A549 treated with Mapracorat at 1 μM for 4 hours (cell line): ENCODE measurements at places on chromosomes 1 and 21. TPM values are rescaled to one million over a fixed set of nuclear protein-coding genes. Genes with fewer than 3 reads are reported as not detected.

The PTPN7 gene
- total RNA-seq, result not detected in 5 replicates

The HSPA13 gene
- 10.8 to 15.9 TPM (median 14.5 TPM) in 5 replicates for total RNA-seq

The NLRP3 gene
- total RNA-seq, result not detected in 5 replicates

The SPRR1A gene
- total RNA-seq, result not detected in 5 replicates

The NTMT2 gene
- not detected in 5 replicates for total RNA-seq

The LMX1A gene
- not detected in 5 replicates for total RNA-seq

The LMOD1 gene
- total RNA-seq, result not detected in 5 replicates

The MFSD2A gene
- 6.1 to 7.6 TPM (median 6.9 TPM) in 5 replicates for total RNA-seq

The FMO5 gene
- 0.10 to 0.45 TPM (median 0.20 TPM) in 5 replicates for total RNA-seq

The OR2L13 gene
- not detected in 5 replicates for total RNA-seq

The OR2L5 gene
- not detected in 5 replicates for total RNA-seq

The HES4 gene
- total RNA-seq, result 22.0 to 73.2 TPM (median 67.5 TPM) in 5 replicates

The CACNA1S gene
- total RNA-seq, result not detected in 5 replicates

The CFHR5 gene
- not detected in 5 replicates for total RNA-seq

The FMN2 gene
- 3.9 to 5.4 TPM (median 4.2 TPM) in 5 replicates for total RNA-seq

The PRKAA2 gene
- total RNA-seq, result 1.9 to 2.3 TPM (median 2.1 TPM) in 5 replicates

The KLF17 gene
- total RNA-seq, result 0.41 to 0.61 TPM (median 0.48 TPM) in 5 replicates

The POGK gene
- 25.1 to 30.7 TPM (median 28.5 TPM) in 5 replicates for total RNA-seq

The FHAD1 gene
- 0.45 to 0.96 TPM (median 0.64 TPM) in 5 replicates for total RNA-seq

The ILDR2 gene
- 0.02 to 0.05 TPM (median 0.03 TPM) in 3 of 5 replicates, not detected in the others for total RNA-seq

The ENAH gene
- total RNA-seq, result 66.8 to 81.4 TPM (median 79.3 TPM) in 5 replicates

The SYPL2 gene
- 0.06 to 0.13 TPM (median 0.10 TPM) in 4 of 5 replicates, not detected in the other for total RNA-seq

The SMPDL3B gene
- total RNA-seq, result 1.0 to 1.5 TPM (median 1.2 TPM) in 5 replicates

The TMEM69 gene
- 16.2 to 22.8 TPM (median 19.7 TPM) in 5 replicates for total RNA-seq
